ENCODE measurements at places on chromosomes 4 and X.

GRCh38 chr4:75841641-75842520 lies 60.4 kb downstream of the PPEF2 start:
- DNase-seq = no peak

GRCh38 chrX:41785685-41786084 lies 61.7 kb downstream of the GPR82 start:
- DNase-seq = no peak

- no peak for DNase-seq
Measured at GRCh38 chr4:78624048-78624447, 72.5 kb downstream of the ANXA3 start.

GRCh38 chr4:78310740-78311115 lies 240.8 kb upstream of the ANXA3 start:
- no peak for DNase-seq

GRCh38 chrX:19682712-19683331 lies 167.5 kb upstream of the MAP3K15 start:
- peak; percentile 78 for DNase-seq

Measured in stimulated activated CD4-positive, alpha-beta T cell treated with anti-CD3 and anti-CD28 coated beads, Interleukin-15, amount 100 ng/mL, for 24 hours (primary cell).